ENCODE measurements at places on chromosomes 7 and 10.
A peak's percentile ranks its signal among the peaks of the same experiment; 100 is the strongest.

DNA sequence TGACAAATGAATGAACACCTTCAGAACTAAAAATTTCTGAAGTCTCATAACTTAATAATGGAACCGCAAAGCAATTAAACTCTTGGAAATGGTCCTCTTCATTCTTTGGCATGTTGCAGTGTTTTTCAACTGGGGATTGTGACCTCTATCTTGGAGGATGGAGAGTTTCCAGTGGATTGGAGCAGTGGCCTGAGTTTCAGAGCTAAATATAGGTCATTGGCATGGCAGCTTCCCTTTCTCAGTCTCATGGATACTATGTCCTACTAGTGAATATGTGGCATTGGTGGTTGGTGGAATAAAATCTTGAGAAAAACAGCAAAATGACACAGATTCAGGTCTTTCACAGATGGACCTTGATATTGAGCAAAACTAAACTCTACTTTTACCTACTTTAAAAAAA lies 24.1 kb upstream of the EPC1 start:
- DNase-seq: no peak

DNA sequence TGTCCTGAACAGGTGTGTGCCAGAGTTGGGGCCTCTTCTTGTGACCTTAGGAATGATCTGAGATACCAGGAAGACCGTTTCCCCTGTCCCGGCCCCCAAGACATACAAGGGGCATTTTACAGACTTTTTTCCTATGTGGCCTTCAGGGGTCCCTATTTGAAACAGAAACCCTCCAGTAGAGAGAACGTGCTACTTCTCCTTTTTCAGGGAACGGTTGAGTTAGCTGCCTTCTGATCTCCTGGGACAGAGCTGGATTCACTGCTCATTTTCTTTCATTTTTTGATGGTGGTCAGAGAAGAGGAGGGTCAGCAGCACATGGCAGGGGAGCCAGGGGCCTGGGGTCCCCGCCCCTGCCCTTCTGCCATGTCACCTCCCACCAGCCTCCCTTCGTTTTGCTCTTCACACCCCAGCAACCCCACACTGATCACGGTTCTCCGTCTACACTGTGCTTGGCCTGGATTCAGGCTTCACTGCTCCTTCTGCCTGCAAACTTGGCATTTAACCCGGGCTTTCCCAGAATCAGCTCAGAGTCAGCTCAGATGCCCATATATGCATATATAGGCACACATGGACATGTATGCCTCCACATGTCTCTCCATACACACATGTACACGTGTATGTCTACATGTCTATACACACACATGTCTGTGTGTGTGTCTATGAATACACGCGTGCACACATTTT lies 138.1 kb upstream of the BTBD16 start:
- DNase-seq: no peak

GRCh38 chr7:147400221-147400689 lies 1190.3 kb upstream of the C7orf33 start:
- peak; percentile 42 for DNase-seq

GRCh38 chr10:3760083-3760482 lies 24.9 kb downstream of the KLF6 start:
- DNase-seq: no peak

DNA sequence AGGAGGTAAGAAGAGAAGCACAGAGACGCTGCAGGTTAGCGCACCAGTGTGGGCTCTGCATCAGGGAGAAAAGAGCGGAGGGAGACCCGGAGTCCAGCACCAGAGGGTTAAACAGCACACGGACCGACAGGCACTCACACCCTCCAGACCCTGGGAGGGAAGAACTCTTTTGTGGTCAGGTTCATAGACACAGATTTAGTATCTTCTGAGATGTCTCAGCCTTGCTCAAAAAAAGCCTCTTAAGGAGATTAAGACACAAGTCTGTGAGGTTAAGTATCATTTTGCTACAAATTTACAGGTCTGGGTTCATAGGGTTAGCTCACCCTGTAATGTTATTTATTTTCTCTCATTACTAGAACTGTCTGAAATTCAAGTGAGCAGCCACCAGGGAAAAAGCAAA lies 16.8 kb upstream of the NDST2 start:
- no peak for DNase-seq

DNA sequence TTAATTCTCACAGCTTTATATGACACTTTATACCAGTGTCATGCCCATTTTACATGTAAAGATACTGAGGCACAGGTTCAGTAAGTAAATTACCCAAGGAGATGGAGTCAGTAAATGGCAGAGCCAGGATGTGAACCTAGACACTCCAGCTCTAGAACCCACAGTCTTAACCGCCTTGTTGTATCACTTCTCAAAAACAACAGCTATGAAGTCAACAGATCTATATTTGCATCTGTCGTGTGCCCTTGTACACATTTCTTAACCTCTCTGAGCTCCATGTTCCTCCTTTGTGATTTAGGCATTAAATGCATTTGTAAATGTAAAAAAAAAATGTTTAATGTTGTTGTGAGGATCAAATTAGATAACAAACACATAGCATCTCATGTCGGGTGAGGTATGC lies 716.2 kb downstream of the SUGCT start:
- DNase-seq: no peak

DNA sequence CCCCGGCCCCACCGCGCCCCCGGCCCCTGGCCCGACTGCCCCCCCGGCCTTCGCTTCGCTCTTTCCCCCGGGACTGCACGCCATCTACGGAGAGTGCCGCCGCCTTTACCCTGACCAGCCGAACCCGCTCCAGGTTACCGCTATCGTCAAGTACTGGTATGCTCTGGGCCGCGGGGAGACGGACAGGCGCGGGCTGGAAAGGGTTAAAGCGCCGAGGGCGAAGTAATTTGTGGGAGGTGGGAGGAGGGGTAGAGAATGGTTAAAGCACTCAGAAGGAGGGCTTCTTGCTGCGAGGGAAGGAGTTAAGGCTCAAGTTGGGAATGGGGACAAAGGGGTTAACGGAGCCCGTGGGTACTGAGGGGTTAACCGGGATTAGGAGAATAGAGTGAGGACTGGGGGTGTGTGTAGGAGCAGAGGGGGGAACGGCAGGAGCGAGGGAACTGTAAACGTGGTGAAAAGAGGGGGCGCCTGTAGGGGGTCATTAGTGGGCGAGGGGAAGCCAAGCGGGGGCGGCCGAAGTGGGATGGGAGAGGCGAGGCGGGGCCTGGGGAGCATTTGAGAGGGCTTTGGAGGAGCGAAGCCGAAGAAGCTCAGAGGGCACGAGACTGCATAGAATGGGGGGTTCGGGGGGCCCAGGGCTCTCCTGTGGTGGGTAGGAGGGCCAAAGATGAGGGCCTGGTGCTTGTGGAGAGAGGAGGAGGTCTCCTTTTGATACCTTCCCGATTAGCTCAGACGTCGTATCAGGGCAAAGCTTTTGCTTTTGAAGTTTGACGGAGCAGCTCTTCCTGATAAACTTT lies 605 bp downstream of the SUFU start:
- peak; percentile 31 for DNase-seq

DNA sequence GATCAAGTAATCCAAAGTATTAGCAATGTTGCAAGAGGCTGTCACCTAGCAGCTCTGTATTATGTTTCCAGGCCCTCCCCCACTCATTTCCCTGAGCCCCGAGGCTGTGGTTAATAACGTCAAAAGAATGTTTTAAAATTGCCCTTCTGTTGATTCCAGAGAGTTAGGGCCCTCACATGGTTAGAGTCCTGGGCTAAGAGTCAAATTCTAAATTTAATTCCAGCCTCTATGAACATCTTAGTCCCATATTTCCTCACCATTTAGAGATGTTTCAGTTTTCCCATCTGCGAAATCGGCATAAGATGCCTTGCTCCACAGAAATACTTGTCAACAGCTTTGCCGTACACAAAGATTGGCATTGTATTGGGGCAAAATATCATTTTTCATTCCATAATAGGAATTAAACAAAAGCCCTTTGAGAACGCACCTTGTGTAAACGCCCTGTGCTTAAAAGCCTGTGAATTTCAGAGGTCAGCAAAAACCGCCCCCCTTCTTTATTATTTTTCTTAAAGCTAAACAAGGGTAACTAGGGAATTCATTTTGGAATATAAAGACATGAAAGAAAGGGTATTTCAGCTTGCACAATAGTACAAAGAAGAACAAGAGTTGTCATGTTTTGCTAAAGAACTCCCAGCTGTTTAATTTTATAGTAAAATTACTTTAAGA lies 135.8 kb downstream of the ARID5B start:
- DNase-seq: peak; percentile 92

DNA sequence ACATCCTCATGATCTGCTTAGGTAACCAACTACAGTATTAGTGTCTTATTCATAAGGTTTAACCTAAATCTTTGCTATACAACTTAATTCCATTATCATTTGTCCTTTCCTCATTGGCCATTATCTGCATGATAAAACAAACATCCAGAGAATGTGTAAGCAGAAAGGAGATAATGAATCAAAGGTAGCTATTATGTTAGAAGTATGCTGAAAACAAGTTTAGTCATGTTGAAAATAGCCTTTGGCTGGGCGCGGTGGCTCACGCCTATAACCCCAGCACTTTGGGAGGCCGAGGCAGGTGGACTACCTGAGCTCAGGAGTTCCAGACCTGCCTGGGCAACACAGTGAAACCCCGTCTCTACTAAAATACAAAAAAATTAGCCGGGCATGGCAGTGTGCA lies 78.2 kb downstream of the NT5C2 start:
- no peak for DNase-seq

Data from EL (cell line).